ENCODE measurements at places on chromosomes 16 and 17.

DNA sequence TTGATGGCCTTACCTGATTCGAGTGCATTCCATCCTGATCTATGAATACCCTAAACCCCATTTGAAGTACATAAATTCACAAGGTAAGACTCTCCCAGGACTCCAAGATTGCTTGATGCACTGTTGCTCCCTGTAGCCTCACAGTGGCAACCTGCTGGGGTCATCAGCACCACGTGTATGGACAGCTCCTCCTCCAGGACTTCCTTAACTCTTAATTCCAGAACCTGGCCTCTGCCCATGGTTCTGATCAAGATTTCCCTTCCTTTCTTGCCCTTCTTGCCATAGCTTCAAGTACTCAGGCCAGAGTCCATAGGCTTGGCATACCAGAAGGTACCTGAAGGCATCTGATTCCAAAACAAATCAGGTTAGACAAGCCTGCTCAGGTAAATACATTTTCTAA is 34.0 kb upstream of the NLK start:
- DNase-seq = peak; percentile 65

- peak; percentile 55 for DNase-seq
These were observed 1.5 kb downstream of the CASKIN1 start for GRCh38 chr16:2194852-2195321.

GRCh38 chr16:79897104-79897452 is 296.5 kb upstream of the MAF start:
- no peak for DNase-seq

DNA sequence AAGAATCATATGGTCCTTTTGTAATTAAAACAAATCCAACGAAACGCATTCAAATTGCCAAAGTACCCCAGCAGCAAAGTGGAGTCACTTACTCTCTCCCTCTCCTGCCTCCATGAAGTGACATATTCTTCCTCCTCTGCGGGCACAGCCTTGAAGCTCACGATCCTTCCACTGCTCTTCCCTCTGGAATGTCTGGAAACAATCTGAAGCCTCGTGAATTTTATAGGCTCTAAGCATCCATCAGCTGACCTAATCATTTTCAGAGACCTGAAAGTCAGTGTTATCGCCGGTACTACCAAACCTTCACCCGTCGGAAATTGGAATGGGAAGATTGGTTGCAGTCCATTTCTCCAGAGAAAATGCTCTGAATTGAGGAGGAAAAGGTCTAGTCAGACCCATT is 134.5 kb upstream of the FOXF1 start:
- no peak for DNase-seq

- DNase-seq = no peak
These were observed 62.1 kb upstream of the TNRC6A start for GRCh38 chr16:24667244-24667764.

- DNase-seq = no peak
These were observed 68.0 kb upstream of the CREBBP start for GRCh38 chr16:3948378-3948995.

GRCh38 chr17:75626496-75627038 is 6.7 kb upstream of the SMIM5 start:
- no peak for DNase-seq

DNA sequence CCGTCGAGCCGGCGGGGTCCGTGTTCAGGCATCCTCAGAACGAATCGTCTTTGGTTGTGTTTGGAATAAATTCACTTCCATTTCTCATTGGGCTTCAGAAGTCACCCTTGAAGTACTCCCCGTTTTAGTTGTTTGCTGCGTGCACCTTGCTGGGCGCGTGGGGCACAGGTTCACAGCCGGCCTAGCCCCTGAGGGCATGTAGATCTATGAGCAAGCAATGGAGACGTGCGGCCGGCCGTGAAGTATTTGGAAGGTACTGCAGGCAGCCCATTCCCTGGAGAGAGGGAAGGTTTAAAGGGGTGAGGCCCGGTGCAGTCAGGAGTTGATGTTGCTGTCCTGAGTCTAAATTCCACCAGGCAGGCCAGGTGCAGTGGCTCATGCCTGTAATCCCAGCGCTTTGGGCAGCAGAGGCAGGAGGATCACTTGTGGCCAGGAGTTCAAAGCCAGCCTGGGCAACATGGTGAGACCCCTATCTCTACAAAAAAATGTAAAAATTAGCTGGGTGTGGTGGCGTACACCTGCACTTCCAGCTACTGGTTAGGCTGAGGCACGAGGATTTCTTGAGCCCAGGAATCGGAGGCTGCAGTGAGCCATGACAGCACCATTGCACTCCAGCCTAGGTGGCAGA is 714 bp downstream of the ACSF3 start:
- peak; percentile 54 for DNase-seq

GRCh38 chr17:46977348-46977747 is 1.7 kb downstream of the RPRML start:
- no peak for DNase-seq

GRCh38 chr17:39134878-39135277 is 16.6 kb downstream of the PLXDC1 start:
- DNase-seq = no peak

DNA sequence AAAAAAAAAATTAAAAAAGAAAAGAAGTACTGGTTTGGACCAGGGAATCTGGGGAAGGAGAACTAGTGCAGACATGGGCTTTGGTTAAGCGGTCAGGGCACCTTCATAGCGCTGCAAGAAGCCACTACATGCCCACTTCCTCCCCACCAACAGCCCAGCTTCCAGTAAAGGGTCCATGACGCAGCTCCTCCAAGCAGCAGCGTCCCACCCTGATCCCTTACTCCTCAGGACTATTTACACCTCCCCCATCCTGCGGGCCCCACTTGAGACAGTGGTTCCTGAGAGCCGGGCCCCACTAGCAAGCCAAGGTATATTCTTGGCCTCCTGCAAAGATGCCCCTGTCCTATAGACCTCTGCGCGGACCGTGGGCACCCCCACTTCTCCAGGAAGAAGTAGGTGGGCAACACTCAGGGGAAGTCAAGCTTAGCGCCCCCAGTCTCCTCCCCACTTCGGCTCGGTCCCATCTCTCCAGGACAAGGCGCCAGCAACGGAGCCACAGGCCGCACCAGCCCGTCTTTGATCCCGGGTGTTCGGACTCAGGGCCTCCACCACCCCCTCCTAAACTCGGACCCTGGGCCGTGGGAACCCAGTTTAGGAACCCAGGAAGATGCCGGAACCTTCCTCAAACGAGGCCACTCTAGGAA is 913 bp upstream of the PRR14 start:
- DNase-seq = no peak

- peak; percentile 74 for DNase-seq
These were observed 264.0 kb downstream of the ENGASE start for GRCh38 chr17:79338604-79339003.

GRCh38 chr17:59669944-59670343 is 37.3 kb downstream of the PTRH2 start:
- no peak for DNase-seq

GRCh38 chr16:89708481-89708931 is 7.0 kb upstream of the SPATA2L start:
- DNase-seq = no peak

Data from RWPE1 (cell line).